Thoracic aorta (tissue), 2 donors: ENCODE measurements at places on chromosomes 7 and 10. TPM values are rescaled to one million over a fixed set of nuclear protein-coding genes. Genes with fewer than 3 reads are reported as not detected.

The ZNF736 gene
- total RNA-seq: 17.1 TPM

The UPP1 gene
- 66.1 TPM for total RNA-seq

The TCERG1L gene
- total RNA-seq: not detected

The ASZ1 gene
- not detected for total RNA-seq

The UPK3B gene
- total RNA-seq: 5.1 TPM

The JCAD gene
- total RNA-seq: 103 TPM

The NANOS1 gene
- total RNA-seq: 5.4 TPM

The PTPRE gene
- 45.1 TPM for total RNA-seq

The OPN4 gene
- not detected for total RNA-seq

The OR9A2 gene
- not detected for total RNA-seq

The GIMAP6 gene
- 41.1 TPM for total RNA-seq

The EBLN1 gene
- not detected for total RNA-seq

The SPDYE11 gene
- total RNA-seq: not detected

The PLXNA4 gene
- 27.7 TPM for total RNA-seq

The HELLS gene
- 4.9 TPM for total RNA-seq

The GPR85 gene
- 0.68 TPM for total RNA-seq

The GIMAP1 gene
- total RNA-seq: 7.8 TPM

The RFC2 gene
- total RNA-seq: 15.2 TPM
